ENCODE measurements at places on chromosomes 12 and 14.

DNA sequence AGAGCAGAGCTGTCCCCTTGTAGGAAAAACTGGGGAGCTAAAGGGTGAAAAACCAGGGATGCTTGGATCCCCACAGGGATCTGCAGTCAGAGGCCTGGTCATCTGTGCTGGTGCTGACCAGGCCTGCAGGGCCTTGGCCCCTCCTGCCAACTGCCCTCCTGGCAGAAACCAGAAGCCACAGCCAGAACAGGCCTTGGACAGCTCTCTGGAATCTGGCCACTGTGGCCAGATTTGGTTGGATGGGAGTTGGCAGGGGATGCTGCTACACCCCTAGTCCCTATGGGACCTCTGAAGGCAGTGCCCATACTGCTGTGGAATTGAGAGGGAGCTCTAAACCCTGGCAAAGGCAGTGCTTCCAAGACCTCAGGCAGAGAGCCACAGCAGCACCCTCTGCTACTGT is 9.2 kb upstream of the GPX2 start:
- DNase-seq: no peak

DNA sequence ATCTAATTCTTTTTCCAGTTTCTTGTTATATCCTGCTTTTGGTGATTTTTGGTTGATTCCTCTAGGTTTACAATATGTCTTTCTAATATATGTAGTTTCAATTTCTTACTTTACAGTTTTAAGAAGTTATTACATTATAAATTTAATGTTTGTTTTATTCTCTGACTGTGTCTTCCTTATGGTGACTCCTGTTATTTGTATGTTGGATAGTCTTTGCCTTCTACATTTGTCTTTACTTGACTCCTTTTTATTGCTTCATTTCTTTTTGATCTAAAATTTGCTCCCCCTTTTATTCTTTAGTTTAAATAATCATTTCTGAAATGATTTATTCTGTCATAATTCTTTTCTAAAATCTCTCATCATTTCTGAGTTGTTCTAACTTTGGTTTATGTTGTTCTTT is 125.8 kb downstream of the CCDC91 start:
- no peak for DNase-seq

DNA sequence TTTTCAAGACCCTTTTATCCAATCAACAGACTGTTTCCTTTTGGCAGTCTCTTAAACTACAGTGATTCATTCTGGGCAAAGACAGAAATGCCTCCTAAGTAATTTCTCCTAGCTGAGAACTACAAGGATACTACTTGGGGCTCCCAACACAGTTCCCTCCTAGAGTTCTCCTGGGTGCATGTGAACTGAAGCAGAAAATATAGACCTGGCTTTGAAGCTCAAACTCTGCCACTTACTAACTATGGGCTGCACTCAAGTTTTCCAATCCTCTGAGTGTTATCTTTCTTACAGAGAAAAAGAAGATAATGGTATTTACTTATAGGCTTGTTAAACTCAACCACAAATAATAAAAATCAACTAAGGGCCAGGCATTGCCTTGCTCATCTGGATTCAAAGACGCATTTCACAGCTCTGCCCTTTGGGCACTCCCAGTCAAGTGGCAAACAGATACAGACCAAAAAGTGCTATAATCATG is 97.6 kb downstream of the EFCAB11 start:
- no peak for DNase-seq

- DNase-seq: no peak
These were observed 10.7 kb downstream of the BICD1 start for GRCh38 chr12:32117316-32117715.

DNA sequence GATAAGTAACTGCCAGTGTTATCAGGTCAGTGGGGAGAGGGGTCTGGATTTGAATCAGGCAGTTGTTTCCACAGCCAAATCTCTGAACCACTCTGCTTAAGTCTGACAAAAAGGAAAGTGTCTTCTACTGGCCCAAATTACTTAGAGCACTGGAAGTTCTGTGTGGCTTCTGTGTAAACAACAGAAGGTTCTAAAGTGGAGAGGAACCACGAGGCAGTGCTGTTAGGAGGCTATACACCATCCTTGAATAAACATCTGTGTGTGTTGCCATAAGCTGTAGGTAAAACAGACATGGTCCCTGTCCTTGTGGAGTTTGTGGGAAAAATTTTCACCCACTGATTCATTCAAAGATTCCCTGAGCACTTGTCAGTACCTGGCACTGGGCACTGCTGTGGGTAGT is 50.0 kb downstream of the GALNT4 start:
- no peak for DNase-seq

DNA sequence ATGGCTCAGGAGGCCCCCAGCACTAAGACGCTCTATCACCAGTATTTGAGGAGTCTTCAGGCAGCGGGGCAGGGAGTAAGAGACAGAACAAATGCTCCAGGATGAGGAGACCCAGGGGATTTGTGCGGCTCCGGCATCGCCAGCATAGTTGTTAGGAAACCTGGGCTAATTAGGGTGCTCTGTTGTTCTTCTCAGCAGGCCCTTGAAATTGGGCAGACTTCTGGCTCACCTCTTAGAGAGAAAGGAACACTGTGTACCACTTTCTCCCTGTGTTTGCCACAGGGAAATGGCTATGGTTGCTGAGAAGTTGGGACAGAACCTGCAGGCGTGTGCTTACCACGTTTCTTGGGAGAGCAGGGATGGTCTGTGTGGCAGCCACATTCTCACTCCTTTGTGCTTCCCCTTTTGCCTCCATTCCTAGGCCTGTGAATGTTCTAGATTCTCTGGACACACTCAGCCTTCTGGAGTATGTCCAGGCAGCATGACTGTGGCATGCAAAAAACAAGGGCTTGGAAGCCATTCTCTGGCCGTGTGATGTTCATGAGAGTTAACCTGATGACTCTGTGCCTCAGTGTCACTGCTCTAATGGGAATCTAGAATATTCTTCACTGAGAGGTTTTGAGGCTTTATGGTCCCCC is 109.0 kb downstream of the CHST11 start:
- DNase-seq: no peak

DNA sequence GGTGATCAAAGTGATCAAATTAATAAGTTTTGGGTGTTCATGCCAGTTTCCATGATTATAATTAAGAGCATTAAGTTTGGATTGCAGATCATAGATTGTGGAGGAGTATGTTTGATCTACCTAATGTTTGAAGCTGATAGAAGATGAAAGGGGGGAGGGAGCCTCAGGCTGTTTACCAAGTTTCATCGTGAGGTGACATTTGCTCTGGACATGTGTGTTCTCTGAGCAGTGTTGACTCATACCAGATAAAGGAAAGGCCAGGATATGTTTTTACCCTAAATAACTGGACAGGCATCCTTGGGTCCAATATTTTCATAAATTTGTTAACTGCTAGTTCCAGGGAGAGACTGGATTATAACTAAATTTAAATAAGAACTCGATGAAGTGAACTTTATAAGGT is 3.5 kb upstream of the SEL1L start:
- DNase-seq: no peak

DNA sequence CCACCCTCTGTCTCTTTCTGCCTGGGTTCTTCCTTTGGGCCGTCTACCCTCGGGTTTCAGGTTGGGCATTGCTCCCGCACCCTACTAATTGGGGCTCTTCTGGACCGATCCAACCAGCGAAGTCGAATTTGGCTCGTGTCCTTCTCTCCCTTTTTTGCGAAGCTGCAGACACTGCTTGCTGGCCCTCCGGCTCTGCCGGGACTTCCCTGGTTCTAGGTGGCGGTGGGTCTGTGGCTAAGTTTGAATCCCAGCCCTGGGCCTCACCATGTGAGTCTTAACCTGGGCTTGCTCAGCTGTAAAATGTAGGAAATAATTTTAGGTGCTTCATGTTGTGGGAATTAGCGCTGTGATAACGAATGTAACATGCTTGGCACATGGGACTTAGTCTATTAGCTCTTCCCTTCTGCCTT is 418 bp upstream of the CISTR start:
- DNase-seq: no peak

DNA sequence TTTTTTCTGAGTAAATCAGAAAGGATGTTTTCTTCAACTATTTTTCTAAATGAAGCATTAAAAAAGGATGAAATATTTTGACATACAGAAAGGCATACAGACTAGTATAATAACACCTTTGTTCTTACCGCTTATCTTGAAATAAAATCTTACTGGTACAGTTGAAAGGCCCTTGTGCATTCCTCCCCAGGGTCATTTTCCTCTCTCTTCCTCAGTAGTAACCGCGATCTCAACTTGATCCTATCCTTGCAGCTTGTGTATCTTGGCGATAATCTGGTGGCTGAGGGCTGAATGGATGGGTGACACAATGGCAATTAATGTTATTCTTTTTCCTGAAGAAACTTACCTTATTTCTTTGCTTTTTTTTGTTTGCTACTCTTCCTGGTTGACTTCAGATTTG is 18.5 kb downstream of the GAS2L3 start:
- no peak for DNase-seq

DNA sequence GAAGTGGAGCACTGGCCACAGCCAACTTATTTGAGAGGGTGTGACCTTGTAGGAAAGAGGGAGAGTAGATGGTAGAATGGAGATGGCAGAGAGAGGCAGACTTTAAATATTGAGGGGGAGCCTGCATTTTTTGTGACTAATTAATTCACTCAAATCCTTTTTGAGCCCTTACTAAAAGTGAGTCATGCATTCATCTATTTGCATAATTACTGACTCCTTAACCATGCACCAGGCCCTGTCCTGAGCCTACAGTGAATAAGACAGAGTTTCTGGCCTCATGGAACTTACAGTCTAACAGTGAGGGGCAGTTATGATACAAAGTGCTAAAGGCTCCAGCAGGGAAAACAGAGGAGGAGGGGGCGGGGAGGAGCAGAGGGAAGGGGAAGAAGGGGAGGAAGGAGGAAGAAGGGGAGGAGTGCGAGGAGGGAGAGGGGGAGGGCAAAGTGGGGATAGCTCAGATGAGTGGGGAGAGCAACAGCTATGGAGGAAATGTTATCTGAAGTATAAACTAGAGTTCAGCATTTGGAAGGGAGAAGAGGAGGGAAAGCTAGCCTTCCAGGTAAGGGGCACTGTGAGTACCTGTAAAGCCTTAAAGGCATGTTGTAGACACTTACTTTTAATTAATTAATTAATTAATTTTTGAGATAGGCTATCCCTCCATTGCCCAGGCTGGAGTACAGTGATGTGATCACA is 7.5 kb upstream of the CTDSP2 start:
- DNase-seq: no peak

DNA sequence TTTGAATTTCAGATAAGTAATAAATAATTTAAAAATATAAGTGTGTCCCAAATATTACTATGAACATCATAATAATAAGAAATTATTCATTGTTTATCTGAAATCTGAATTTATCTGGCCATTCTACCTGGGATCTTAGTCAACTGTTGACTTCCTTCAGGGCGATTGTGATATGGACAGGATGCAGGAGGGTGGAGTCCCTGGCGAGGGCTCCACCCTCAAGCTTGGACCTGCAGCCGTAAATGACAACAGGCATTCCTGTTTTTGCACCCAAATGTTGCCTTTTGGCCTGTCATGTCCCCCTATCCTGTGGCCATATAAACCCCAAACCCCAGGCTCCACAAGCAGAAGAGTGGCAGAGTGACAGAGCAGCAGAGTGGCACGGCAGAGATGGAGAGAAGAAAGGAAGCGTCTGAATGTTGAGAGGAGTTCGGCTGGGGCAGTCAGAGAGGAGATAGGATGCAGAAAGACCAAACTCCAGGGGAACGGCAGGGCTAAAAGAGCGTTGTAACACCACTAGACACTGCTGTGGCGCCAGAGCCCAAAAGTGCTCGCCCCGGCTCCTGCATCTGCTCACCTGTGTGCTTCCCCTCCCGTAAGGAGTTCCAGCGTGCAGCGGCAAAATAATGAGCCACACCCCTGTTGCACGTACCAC is 39.4 kb upstream of the FUT8 start:
- no peak for DNase-seq

DNA sequence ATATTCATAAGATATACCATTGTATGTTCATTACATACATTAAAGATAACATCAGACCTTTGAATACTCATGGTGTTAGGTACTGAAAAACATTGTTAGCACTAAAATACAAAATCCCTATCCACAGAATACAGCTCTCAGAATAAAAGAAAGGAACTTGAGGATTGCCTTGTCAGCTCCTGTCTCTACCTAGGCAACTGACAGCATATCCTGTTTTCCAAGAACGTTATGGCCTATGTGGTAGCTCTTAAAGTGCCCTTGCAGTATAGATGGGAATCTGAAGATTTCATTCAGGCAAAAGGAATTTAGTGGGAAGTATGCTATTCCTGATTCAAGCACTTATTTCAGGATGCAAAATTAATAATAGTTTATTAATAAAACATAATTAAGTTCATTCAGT is 1.8 kb upstream of the PPP1R12A start:
- no peak for DNase-seq

- no peak for DNase-seq
These were observed 410.2 kb downstream of the APAF1 start for GRCh38 chr12:99055299-99055698.

DNA sequence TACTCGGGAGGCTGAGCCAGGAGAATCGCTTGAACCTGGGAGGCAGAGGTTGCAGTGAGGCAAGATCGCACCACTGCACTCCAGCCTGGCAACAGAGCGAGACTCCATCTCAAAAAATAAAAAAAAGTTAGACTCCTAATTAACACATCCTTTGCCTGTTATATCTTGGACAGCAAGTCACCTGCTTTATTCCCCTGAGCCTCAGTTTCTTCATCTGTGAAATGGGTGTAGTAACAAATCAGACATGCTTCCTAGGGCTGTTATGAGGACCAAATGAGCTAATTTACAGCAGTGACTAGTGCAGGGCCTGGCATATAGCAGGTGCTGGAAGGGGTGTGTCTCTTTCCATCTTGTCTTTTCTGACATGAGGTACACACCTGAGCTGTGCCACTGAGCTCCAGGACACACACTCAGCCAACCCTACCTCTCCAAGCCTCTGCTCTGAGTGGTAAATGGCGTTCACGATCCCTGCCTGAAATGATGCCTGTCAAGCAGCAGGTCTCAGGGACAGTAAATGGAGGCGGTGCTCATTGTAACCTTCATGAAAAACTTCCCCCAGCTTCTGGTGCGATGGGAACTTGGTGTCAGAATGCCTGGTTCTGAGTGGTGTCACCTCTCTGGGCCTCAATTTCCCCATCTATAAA is 31.7 kb downstream of the FOXN4 start:
- no peak for DNase-seq

DNA sequence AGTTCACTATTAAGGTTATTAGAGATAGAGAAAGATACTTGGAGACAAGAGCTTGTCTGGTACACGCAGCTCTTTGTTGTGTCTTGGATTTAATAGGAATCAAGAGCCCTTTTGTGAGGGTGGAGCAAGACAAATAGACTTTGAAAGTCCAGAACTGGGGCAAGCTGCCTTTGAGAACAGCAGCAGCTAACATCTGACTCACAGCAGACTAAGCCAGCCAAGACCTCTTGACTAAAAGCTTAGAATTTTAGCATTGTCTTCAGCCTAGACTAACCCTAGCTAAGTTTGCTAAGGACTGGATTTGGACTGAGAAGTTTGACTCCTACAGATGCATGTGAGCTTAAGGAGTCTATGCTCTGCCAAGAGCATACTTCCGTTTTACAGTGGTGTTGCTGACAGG is 201.9 kb upstream of the RBM19 start:
- no peak for DNase-seq

Data from activated T-helper 1 cell treated with Interleukin-2 at 50 U/mL for 16 hours (primary cell).